T-helper 1 cell (primary cell): ENCODE measurements at places on chromosomes 4 and X.

- DNase-seq = no peak
Measured at GRCh38 chrX:74450803-74451449, 29.6 kb downstream of the SLC16A2 start.

GRCh38 chrX:15170927-15171326 is 99.0 kb downstream of the ASB9 start:
- no peak for DNase-seq

DNA sequence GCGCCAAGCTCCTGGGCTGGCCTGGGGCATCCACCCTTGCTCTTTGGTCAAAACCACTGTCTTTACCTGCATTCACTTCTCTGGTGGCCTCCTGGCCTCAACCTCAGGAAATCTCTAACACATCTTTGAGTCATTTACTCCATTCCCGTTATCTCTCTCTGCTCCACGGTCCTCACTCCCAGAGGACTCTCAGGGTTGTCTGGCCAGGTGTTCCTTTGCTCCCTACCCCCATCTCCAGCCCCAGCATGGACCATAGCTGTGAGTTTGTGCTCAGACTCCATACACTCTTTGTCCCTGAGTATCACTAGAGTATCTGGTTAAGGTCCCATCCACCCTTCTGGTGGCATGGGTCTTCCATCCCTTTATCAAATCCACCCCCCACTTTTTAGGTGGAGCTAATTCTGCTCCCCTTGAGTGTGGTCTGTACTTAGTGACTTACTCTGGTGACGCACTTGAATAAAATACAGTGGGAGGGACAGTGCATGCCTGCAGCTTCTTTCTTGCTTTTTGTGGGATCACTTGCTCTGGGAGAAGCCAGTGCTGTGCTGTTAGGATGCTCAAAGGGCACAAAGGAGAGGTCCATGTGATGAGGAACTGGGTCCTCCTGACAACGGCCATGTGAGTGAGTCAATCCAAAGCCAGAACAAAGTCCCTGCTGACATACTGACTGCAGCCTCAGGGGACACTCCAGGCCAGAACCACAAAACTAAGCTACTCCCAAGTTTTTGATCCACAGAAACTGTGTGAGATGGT is 44.3 kb downstream of the IGFBP7 start:
- DNase-seq = no peak

DNA sequence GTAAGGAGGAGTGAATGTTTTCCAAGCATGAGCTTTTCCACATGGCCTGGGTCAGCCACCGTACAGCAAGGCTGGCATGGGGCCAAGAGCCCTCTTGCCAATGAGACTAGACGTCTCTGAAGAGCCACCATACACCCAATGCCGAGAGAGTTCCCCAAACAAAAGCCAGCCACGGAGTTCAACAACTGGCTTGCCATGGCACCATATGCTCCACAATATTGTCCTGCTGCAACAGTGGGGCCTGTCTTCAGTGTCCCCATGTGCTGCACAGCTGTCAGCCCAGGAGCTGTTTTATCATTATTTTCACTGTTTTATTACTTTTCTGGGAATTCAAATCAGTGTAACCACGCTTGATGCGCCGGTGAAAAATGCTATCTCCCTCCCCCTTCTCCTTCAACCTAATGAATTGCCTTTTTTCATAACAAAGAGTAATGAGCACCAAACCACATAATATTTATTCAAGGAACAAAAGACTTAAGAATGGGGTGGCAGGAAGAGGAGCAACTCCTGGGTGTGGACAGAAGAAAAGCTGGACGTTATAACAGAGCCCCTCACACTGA is 18.4 kb downstream of the MAML3 start:
- DNase-seq = no peak

DNA sequence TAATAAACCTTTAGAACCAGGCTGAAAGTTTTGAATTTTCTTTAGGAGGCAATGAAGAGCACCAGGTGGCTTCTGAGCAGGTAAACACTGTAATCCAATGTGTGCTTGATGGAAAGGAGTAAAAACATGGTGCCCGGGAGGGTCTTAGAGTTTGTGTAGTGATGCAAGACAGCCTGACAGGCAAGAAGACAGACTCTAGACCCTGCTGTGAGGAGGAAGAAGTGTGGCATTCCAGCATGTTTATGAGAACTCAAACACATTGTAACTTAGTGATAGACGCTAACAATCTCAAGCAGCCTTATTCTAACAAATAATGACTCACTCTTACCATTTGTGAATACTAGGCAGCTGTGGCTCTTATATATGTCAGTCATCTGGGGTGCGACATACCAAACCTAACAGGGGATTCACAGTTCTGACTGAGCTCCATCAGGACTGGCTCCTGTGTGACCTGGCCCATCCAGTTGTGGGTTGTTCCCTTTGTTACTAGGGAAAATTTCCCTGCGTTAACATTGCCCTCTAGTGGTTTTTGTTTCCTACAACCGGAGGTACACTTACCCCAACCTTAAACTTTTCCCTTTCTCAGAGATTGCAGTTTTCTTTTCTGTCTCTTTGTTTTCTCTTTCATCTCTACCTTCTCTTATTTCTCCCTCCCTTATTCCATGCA is 53.8 kb downstream of the VSIG4 start:
- DNase-seq = peak; percentile 24

DNA sequence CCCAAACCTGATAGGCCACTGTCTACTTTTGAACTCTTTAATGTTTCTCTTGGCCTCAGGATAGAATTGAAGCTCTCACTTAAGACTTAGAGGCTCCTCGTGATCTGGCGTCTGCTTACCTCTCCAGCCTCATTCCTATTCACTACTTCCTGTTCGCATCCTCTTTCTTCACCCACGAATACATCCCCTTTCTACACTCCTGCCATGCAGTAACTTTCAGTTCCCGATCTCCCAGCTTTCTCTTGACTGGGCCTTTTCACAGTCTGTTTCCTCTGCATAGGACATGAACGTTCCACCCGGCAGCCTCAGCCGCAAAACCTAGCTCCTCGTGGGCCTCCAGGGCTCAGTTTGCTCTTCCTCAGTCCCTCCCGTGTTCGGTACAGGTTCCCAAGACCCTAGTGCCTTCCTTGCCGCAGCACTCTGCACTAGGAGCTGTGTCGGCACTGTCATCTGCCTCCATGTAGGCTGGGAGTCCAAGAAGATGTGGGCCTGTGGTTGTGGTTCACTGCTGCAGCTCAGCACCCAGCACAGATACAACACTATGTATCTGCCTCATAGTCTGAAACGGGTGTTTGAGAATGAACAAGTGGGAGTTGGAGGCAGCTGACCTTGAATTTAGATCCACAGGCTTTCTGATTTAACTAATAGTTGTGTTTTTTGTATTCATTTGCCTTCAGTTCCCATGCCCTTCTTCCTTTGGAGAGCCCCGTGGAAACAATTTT is 15.8 kb downstream of the RPL39 start:
- DNase-seq = no peak

DNA sequence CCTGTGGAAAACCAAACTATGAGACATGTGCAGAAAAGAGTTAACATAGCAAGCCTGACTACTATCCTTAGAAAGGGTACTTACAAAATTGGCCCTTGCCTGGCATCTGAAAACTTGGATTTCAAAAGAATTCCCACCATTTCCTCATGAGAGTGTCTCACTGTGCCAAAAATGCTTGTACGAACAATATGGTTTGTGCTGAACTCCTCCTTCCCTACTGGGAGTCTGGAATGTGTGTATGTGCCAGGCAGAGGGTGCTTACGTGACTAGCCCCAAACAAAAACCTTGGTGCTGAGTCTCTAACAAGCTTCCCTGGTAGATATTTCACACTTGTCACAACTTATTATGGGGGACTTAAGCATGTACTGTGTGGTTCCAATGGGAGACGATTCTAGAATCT is 81.7 kb upstream of the GIMD1 start:
- no peak for DNase-seq

DNA sequence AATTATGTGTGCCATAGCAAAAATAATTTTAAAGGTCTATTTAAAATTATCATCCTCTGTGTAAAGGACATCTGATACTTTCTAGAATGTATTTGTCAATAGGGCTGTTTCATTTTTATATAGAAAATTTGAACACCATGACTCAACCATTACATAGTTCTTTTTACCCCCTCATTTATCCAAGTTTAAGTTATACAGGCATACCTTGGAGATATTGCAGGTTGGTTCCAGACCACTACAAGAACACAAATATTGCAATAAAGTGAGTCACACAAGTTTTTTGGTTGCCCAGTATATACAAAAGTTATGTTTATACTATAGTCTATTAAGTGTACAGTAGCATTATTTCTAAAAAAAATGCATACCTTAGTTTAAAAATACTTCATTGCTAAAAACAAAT is 130.4 kb downstream of the MSL3 start:
- no peak for DNase-seq

- DNase-seq = no peak
Measured at GRCh38 chr4:118968813-118969212, 80.2 kb downstream of the SYNPO2 start.

GRCh38 chr4:94669672-94670664 is 87.8 kb upstream of the BMPR1B start:
- no peak for DNase-seq

- DNase-seq = no peak
Measured at GRCh38 chrX:150182161-150182560, 181.0 kb upstream of the MAMLD1 start.

- no peak for DNase-seq
Measured at GRCh38 chrX:137428221-137428661, 137.7 kb upstream of the ZIC3 start.

DNA sequence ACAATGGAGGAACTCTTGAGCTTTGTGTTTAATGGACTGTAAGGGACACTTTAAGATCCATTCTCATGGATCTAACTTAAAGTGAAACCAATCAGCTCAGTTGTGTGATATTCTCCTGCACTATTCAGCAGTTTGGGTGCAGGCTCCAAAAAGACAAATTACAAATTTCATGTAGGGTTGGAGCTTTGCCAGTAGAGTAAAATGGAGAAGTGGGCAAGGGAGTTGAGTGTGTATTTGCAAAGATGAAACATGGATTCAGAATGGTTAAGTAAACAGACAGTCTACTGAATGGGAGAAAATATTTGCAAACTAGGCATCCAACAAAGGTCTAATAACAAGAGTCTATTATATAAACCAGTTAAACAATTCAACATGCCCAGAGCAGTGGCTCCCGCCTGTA is 21.2 kb upstream of the MID2 start:
- no peak for DNase-seq

DNA sequence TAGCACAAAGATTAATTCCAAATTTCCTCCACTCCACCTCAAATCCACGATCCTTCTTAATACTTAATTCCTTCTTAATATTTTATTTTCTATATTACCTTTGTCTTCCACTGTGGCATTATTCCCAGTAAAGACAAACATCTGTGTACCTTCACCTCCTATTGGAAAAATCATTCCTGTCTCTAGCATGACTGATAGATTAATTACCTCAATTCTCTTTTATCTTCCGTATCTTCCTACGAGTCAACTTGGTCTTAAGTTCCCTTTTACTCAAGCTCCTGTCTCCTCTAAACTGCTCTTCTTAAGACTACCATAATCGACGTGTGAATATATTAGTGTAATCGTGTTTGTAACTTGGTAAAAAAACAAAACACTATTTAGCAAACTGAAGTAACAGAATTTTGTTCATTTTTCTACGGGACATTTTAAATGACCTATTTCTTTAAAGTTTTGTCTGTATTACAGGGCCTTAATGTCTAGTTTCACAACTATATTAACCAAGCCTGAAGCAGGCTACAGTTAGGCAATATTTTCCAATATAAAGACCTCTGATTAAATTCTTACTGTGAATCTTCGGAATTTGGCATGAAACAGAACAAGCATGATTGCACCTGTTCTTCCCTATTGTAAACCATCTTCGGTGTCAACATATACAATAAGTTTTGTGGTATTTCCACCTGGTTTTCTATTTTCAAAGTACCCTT is 1.1 kb upstream of the USP38 start:
- DNase-seq = no peak

DNA sequence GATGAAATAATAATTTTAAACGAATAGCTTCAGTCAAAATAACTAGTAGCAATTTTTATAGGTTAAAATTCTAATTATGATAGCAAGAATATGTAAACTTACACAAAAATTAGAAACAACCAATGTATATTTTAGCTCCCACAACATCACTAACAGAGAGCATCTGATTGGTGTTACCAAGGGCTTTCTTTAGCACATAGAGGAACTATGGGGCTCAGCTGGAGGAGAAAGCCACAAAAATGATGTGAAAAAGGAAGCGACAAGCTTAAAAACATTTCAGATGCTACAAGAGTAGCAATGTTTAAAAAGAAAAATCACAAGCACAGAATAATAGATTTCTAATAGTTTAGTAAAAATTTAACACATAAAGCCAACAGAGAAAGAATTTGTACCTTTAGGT is 56.3 kb downstream of the ATP8A1 start:
- no peak for DNase-seq

DNA sequence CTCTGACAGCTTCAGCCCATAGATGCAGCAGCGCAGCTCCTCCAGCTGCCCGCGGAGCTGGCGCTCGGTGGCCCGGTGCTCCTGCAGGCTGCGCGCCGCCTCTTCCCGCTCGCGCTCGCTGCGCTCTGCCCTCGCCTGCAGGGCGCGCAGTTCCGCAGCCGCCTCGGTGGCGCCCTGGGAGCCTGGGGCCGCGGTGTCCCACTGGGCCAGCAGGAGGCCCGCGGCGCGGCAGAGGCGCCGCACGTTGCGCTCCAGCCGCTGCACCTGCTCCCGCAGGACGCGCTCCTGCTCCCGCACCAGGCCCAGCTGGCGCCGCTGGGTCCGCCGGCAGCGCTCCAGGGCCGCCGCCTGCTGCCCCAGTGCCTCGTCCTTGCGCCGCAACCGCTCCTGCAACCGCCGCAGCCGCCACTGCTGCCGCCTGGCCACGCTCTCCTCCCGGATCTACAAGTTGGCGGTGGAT is 10.1 kb downstream of the C4orf50 start:
- DNase-seq = no peak

- DNase-seq = no peak
Measured at GRCh38 chrX:130083656-130084382, 26.5 kb downstream of the ELF4 start.

GRCh38 chrX:147910607-147911006 is 1.1 kb upstream of the FMR1 start:
- DNase-seq = no peak
